Stimulated activated naive B cell treated with anti-CD40 and anti-IgM and Interleukin-4, amounts not matched to agents 10 μg/mL and 1 μg/mL and 100 μg/mL, for 72 hours (primary cell): ENCODE measurements at places on chromosomes 13 and 19.
A peak's percentile ranks its signal among the peaks of the same experiment; 100 is the strongest.

GRCh38 chr19:5542665-5543064 lies 25.1 kb downstream of the TINCR start:
- H3K36me3 ChIP-seq = no peaks in the 10 kb centered on the region
- peaks cover 39% of the 10 kb centered on the region for H3K27me3 ChIP-seq
- no peak overlapping the region for H3K27ac ChIP-seq
- H3K4me3 ChIP-seq = no peak overlapping the region
- no peaks in the 10 kb centered on the region for H3K4me1 ChIP-seq

- DNase-seq = no peak
- H3K4me1 ChIP-seq = peaks cover 28% of the 10 kb centered on the region
- H3K27ac ChIP-seq = peak overlapping the region; percentile 33
- H3K4me3 ChIP-seq = no peak overlapping the region
- no peaks in the 10 kb centered on the region for H3K27me3 ChIP-seq
- H3K36me3 ChIP-seq = peaks cover 22% of the 10 kb centered on the region
Observed at GRCh38 chr19:46631481-46631880, 4.5 kb downstream of the GNG8 start.

- H3K27ac ChIP-seq = no peak overlapping the region
- H3K36me3 ChIP-seq = no peaks in the 10 kb centered on the region
- peaks cover 2% of the 10 kb centered on the region for H3K4me1 ChIP-seq
- H3K27me3 ChIP-seq = no peaks in the 10 kb centered on the region
Observed at GRCh38 chr13:41516166-41516565, 58.8 kb downstream of the RGCC start.

DNA sequence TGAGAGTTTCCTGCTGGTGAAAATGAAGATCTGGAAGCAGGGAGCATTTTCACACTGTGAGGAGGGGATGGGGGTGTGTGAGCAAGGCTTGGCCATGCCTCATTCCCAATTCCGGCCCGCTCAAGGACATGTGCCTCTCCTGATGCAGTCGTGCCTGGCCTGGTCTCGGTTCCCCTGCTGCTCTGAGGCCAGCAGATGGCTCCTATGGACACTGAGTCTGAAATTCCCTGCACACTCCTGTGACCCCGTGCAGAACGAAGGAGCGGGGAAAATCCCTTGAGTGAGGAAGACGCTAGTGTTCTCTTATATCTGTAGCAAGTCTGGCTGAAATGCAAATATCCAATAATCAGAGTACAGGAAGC lies 363 bp upstream of the ZNF763 start:
- peaks cover 38% of the 10 kb centered on the region for H3K4me1 ChIP-seq
- peak overlapping the region; percentile 91 for H3K4me3 ChIP-seq
- DNase-seq = no peak
- peak overlapping the region; percentile 95 for H3K27ac ChIP-seq

GRCh38 chr13:27772651-27773425 lies 19.4 kb upstream of the GSX1 start:
- no peaks in the 10 kb centered on the region for H3K36me3 ChIP-seq
- no peak overlapping the region for H3K4me3 ChIP-seq
- DNase-seq = no peak

DNA sequence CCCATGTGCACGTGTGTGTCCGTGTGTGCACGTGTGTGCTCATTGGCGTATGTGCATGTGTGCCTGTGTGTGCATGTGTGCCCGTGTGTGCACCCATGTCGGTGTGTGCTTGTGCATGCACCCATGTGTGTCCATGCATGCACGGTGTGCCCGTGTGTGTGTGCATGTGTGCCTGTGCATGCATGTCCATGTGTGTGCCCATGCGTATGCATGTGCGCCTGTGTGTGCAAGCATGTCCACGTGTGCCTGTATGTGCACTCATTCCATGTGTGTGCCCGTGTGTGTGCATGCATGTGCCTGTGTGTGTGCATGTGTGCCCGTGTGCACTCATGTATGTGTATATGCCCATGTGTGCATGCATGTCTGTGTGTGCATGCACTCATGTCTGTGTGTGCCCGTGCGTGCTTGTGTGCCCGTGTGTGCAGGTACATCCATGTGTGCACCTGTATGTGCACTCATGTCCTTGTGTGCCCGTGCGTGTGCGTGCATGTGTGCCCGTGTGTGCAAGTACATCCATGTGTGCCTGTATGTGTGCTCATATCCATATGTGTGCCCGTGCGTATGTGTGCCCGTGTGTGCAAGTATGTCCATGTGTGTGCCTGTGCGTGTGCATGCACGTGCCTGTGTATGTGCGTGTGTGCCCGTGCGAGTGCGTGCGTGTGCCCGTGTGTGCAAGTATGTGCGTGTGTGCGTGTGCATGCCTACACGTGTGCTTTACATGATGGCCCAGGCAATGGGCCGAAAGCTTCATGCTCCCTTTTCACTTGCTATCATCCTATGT lies 21.6 kb upstream of the MATK start:
- peaks cover 59% of the 10 kb centered on the region for H3K4me1 ChIP-seq
- no peak overlapping the region for H3K4me3 ChIP-seq
- peaks cover 6% of the 10 kb centered on the region for H3K36me3 ChIP-seq
- H3K27me3 ChIP-seq = peaks cover 13% of the 10 kb centered on the region
- DNase-seq = no peak

GRCh38 chr13:32432856-32433255 lies 4.9 kb upstream of the N4BP2L1 start:
- no peaks in the 10 kb centered on the region for H3K27me3 ChIP-seq
- no peak overlapping the region for H3K4me3 ChIP-seq
- peaks cover 12% of the 10 kb centered on the region for H3K4me1 ChIP-seq
- no peak overlapping the region for H3K27ac ChIP-seq
- H3K36me3 ChIP-seq = peaks cover 13% of the 10 kb centered on the region
- DNase-seq = no peak

DNA sequence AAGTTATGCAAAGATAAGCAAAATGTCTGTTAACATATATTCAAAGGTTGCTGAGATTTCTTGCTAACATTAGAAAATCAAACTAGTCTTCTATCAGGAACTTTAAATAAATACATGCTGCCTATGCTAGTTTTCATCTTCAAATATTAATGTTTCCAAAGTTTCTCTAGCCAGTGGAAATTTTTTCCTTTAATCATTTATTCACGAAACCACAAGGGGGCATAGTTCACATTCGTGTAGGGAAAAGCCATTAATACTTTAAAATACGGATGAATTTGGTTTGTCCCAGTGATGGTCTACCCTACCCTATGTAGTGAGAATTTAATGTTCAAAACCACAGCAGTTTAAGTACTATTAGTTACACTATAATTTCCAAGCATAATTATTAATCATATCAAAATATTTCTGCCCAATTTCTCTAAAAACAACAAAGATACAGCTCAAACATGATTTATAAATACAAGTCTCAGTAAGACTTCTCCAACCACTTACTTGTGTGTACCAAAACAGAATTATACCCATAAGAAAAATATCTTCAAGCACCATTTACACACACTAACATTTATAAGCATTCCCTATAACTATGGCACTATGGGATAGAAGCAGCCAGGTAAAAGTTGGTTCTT lies 16.2 kb downstream of the NUFIP1 start:
- H3K36me3 ChIP-seq = peaks cover 20% of the 10 kb centered on the region
- DNase-seq = no peak
- H3K4me1 ChIP-seq = peaks cover 5% of the 10 kb centered on the region
- no peak overlapping the region for H3K27ac ChIP-seq
- no peak overlapping the region for H3K4me3 ChIP-seq

DNA sequence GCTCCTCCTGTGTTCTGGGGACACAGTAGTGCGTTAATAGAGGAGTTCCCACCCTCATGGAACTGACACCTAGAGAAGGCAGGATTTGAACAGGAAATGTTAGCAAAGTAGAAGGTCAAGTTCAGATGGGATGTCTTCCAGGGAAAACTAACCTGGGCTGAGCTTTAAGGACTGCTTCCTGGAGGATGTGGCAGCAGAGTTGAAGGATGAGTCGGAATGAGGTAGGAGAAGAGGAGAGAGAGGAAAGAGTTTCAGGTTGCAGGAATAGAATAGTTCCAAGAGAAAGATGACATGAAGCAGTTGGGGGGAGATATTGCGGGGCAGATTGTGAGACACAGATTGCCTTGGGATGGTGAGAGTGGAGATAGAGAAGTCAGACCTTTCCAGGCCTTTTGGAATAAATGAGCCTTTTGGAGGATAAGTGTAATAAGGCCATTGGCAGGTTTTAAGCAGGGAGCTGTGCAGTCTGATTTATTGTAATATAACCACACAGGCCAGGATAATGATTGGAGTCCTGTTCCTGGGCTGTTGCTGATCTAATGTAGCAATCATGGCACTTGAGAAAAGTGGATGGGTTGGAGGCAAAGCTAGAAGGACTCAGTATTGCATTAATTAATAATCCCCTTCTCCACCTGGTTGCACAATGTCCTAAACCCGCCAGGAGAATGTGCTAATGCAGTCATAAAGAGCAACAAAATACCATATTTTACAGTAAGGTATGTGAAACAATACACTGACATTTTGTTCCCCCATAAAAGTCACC lies 205.4 kb downstream of the SHISA2 start:
- peaks cover 24% of the 10 kb centered on the region for H3K4me1 ChIP-seq
- H3K36me3 ChIP-seq = no peaks in the 10 kb centered on the region
- H3K27me3 ChIP-seq = peaks cover 5% of the 10 kb centered on the region
- no peak overlapping the region for H3K4me3 ChIP-seq
- DNase-seq = no peak

DNA sequence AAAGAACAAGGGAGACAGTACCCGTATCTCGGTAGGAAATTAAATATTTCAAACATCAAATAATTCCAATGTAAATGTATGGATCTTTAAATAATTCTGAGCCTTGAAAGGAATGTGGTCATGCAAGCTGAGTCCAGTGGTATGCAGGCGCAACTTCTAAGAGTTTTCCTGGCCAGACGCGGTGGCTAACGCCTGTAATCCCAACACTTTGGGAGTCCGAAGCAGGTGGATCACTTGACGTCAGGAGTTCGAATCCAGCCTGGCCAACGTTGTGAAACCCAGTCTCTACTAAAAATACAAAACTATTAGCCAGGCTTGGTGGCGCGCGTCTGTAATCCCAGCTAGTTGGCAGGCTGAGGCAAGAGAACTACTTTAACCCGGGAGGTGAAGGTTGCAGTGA lies 1.1 kb upstream of the ZNF845 start:
- no peak for DNase-seq
- peaks cover 27% of the 10 kb centered on the region for H3K4me1 ChIP-seq
- H3K27me3 ChIP-seq = peaks cover 12% of the 10 kb centered on the region
- peak overlapping the region; percentile 71 for H3K27ac ChIP-seq
- H3K36me3 ChIP-seq = peaks cover 36% of the 10 kb centered on the region
- peak overlapping the region; percentile 74 for H3K4me3 ChIP-seq

DNA sequence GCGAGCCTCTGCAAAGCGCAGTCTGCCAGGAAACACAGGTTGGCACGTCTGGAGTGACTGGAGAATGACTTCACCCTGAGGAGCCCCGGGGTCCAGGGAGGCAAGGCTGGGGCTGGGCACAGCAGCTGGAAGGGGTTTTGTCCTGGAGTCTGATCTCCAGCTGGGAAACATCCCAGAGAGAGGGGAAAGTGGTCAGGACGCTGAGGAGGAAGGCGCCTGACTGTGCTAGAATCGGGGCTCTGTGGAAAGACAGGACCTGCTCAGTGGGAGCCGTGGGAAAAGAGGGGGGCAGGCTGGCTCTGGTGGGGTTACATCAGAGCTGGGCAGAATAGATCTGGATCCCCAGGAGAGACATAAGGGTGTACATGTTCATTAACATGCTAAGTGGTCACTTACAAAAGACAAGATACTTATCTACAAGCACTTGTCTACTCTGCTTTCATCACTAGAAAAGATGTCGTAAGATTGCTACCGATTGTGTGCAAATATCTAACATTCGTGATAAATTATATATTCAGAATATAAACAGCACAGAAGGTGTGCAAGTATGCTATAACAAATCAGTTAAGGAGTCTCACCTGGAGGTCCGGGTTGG lies 106.6 kb downstream of the COL4A1 start:
- H3K36me3 ChIP-seq = no peaks in the 10 kb centered on the region
- no peak overlapping the region for H3K4me3 ChIP-seq
- H3K27ac ChIP-seq = no peak overlapping the region
- H3K4me1 ChIP-seq = no peaks in the 10 kb centered on the region
- DNase-seq = no peak
